ENCODE measurements at places on chromosomes 1 and 21. TPM values are rescaled to one million over a fixed set of nuclear protein-coding genes. Genes with fewer than 3 reads are reported as not detected.

GRCh38 chr1:52911541-52911940 lies 10.0 kb downstream of the ECHDC2 start:
- DNase-seq: no peak

GRCh38 chr1:172719066-172719627 lies 60.2 kb downstream of the FASLG start:
- DNase-seq: no peak

PLD5 gene
- 0.90 TPM for polyA plus RNA-seq

DNA sequence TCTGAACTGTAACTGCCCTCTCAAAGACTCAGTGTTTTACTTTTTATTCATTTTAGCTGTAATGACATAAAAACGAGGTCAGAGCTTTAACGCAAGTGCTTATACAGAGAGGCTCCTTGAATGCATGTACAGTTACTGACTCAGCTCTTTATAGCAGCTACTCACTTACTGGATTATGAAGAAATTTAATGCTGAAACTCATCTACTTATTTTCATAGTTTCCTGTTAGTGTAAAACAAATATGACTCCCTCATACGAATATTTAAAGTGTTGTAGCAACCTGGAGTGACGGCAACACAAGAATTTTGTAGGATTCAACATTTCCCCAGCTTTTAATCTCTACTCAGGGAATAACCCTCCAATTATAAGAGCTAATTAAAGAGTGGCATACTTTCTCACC lies 32.7 kb downstream of the ADSS2 start:
- no peak for DNase-seq

- DNase-seq: no peak
Measured at GRCh38 chr1:156749419-156750118, 1.9 kb downstream of the HDGF start.

DNA sequence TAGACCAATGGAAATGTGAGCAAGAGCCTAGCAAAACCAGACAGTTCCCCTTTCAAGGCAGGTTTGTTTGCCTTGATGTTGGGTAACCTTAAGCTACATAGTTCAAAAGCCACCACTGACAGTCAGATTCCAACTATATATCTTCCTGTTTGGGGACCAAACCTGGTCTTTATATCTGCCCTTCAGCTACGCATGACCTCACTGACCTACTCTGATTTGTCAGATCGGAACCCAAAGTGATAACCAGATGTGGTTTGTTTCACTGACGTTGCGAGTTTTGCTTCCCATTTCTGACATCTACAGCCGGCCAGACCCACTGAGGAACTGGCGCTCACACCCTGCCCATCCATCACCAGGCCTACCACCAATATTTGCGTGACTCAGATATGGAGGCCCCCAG lies 361.1 kb upstream of the CHRM3 start:
- DNase-seq: no peak

TMPRSS15 gene
- 0.30 TPM for polyA plus RNA-seq

DNA sequence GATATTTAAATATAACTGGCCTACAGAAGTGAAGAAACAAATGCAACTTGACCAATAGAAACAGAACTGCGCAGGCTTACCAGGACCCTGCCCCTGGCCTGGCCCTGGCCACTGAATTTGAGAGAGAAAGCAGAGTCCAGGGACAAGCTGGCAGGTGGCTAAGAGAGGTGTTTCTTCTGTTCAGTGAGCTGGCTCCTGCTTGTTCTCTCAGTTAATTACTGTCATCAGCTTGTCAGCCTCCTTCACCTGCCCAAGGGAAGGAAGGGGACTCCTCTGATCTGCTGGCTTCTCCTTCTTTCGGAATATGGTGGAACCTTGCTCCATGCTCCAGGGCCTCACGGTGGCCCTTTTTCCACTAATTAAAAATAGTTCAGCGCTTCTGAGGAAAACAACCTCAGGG lies 388.4 kb downstream of the DISC1 start:
- DNase-seq: no peak

DNA sequence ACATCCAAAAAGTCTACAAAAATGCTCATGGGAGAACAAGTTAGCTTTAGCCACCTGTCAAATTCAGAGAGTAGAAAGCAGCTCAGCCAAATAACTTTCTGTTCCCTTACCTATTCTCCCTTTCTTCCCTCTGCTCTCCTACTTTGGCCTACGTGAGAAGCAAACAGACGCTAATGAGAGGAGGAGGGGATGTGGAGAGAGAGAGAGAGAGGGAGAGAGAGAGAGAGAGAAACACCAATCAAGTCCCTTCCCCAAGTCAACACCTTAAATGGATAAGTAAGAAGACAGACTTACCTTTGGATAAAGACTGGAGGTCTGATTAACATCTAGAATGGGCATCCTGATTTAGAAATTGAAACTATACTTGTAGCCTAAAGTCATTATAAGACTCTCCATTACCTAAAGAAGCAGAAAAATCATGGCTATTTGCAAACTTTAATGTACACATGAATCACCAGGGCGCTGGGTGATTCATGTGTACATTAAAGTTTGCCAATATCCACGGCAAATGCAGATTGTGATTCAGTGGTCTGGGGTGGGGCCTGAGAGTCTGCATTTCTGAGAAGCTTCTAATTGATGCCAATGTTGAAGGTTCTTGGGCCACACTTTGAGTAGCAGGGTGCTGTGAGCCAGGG lies 13.1 kb upstream of the DUSP12 start:
- no peak for DNase-seq

DNA sequence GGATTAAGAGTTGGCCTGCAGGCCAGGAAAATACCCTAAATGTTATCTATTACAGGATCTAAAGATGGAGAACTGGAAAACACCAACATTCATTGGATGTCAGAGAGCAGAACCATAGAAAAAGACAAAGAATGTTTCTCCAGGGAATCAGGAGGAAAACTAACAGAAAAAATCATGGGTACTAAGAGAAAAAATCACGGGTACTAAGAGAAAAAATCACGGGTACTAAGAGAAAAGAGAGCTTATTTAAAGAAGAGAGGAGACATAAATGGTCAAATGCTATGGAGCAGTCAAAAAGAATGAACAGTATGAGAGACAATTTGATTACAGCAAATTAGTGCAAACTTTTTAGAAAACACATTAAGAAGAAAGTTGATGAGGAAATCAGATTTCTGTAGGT lies 73.8 kb upstream of the SERBP1 start:
- DNase-seq: no peak

- DNase-seq: no peak
Measured at GRCh38 chr1:37031429-37031828, 2.9 kb downstream of the GRIK3 start.

TP73 gene
- polyA plus RNA-seq: 0.37 TPM

DNA sequence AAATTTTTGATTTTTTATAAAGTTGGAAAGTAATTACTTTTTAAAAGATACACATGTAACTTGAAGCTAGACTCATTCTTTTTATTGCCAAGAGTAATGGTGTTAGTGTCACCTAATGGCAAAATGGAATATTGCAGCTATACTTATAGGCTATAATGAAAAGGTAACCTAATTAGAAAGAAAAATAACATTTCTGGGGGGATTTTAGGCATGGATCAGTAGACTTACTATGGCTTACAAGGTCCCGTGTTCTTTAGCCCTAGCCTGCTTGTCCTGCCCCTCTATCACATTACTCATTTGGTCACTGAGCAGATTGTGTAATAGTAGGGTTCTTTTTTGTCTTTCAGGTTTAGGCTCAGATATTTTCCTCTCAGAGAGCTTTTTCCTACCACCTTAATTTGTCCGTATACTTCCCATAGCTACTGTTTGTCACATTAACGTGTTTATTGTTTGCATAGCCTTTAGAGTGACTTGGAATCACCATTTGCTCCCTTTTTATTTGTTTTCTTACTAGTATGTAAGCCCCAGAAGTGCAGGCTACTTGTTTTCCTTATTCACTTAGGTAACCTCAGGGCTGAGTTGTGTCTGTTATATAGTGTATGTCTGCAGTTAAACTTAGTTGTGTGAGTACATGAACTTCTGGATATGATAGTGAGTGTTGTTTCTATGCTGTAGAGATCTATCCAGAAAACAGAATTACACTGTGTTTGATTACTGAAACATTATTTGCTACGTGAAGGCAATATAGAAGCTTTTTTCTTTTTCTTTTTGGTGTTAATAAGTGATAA lies 58.7 kb downstream of the RABGAP1L start:
- DNase-seq: peak; percentile 23

DNA sequence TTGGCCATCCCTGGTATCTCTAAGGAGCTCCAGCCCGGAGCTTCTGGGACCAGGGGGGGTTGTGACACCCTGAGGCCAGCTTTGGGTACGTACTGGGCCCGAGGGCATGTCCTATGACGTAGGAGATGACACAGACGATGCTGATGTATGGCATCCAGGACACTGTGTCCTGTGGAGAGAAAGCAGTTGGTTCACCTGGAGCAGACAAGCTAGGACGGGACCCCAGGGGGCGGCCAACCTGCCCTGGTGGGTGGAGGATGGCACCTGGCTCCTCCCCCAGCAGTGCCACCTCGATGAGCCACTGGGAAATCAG lies 12.1 kb upstream of the SLC2A7 start:
- DNase-seq: no peak

UBE2J2 gene
- 58.5 TPM for polyA plus RNA-seq

DNA sequence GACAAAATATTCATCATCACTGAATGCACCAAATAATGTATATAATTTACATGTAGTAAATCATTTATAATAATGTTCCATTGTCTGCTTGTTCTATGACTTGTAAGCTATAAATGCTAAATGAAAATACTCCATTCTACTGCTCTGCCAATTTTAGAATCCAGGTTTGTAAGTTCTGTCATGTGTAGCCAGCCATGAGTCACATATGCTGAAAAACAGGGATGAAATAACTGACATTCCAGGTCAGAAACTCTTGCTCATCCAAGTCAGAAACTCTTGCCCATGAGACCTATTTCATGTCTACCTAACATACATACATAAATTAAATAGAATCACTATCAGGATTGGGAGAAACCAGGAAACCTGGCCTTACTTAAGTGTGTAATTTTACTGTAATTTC lies 95.6 kb downstream of the ASH1L start:
- DNase-seq: no peak

AMY1A gene
- not detected for polyA plus RNA-seq

DNA sequence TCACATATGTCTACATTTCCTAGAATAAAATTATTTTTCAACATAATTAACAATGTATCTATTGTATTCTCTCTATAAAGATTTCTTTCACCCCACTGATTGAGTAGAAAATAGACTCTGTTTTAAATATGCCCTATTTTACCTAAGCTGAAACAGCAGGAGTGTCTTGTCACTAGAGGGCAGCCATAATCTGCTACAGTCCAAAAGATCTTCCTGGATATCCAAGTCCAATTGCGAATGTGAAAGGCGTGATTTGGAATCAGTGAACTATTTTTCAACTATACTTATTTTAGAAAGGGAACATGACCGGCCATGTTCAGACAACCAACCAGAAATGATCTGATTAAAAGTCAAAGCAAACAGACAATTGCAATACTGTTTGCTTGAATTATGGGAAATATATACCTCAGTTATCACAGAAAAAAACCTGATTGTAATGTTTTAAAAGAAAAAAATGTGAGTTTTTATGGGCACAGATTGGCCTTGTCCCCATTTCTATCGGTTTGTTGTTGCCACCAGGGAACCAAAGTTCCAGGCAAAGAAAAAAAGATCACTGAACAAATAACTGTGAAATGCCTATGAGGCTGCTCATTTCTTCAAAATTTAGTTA lies 1211.0 kb upstream of the ADGRL4 start:
- DNase-seq: peak; percentile 19
